Bone marrow (tissue), 2 donors: ENCODE measurements at places on chromosomes 3 and 15.
A peak's percentile ranks its signal among the peaks of the same experiment; 100 is the strongest.

DNA sequence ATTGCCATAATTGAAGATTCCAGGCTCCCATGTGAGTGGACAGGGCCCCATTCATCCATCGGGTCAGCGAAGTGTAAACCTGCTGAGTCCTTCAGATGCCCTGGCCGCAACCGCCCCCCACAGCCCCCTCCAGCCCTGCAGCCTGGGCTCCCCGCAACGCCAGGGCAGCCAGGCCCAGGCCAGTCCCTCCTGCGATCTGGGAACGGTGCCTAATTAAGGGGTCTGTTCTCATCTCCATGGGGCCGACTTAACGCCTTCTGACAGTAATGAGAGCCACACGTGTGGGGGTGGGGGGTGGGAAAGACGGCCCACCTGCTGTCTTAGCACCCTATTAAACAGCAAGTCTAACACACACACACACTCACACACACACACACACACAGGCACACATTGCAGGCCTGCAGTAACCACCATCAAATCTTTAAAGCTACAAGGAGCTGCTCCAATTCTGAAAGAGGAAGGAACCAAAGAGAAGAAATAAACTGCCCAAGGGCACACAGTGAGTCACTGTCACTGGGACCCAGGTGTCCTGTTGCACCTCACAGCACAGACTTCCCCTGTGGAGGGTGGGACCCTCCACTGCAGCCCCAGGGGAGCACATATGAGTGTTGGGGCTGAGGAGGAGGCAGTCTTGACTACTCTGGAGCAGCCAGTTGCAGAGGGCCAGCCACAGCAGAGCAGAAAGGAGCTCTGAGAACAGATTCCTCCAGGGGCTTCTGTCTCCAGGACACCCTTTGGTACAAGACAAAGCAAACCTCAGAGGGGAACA is 31.8 kb upstream of the HES1 start:
- no peak for DNase-seq

- DNase-seq: no peak
Observed at GRCh38 chr3:108223928-108224327, 1.7 kb upstream of the IFT57 start.

DNA sequence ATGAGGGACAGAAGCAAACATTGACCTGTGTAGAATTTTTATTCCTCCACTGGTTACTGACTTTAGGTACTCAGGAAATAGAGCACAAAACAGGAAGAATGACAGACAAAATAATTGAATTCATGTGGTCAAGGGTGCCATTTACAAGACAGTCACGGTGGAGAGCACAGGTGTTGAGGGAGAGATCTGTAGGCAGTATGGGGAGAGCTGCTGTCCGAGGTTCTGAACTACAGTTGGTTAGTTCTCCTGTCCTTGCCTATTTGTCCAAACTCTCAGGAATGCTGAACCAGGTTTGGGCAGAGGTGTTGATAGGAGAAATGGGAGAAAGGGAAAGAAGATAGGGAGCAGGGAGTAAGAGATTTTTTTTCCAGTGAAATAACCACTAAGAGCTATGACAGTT is 178.5 kb upstream of the ZBTB20 start:
- DNase-seq: no peak

DNA sequence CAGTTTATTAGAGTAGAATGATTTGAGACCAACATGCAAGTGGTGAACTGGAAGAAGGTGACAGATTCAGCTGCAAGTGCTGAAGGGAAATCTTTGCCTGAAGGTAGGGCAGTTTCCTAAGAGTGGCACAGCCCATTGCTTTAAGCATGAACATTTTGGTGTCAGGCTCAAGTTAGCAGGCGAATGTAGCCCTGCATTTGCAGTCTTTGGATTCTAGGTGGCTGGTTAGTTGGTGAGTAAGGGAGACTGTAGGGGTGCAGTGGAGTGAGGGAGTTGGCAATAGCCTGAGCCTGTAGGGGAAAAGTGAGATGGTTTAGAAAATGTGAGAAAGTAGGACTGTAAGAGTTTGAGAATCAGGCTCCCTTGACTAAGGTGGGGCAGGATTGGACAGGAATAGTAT is 29.7 kb downstream of the UBE2E2 start:
- DNase-seq: no peak

- DNase-seq: no peak
Observed at GRCh38 chr3:141901914-141902313, 25.5 kb downstream of the ATP1B3 start.

DNA sequence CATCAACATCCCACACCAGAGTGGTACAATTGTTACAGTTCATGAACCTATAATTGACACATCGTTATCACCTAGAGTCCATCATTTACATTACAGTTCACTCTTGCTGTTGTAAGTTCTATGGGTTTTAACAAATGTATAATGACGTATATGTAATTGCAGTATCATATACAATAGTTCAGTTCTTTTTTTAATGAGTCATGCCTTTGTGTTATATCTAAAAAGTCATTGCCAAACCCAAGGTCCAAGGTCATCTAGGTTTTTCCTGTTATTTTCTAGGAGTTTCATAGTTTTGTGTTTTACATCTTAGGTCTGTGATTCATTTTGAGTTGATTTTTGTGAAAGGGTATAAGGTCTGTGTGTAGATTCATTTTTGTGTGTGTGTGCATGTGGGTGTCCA is 160.9 kb upstream of the GALNT15 start:
- no peak for DNase-seq

GRCh38 chr15:89750560-89751542 is at the start of gene MESP1:
MESP1 (minus strand) TSS chr15:89751249; CDS start chr15:89751231, 18 bp downstream.
- DNase-seq: peak; percentile 85

DNA sequence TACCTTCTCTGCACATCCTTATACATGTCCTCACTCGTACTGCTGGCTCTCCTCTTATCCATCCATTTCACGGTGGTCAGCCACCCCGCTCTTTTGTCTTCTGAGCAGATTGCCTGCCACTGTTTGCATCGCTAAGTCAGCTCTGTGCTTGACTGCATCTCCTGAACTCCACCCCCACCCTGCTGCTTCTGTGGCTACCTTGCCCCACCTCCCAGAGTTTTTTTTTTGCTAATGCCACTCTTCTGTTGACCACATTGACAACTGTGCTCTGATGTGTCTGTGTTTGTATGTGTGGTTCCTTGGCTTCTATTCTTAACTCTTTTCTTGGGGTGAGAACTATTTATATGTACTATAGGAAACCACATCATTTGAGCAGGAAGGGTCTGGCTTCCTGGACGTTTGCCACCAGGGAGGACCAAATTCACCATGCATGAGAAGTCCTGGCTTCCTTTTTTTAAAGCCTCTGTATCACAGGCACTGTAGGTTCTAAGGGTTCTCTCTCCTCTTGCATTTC is 12.8 kb upstream of the MTMR10 start:
- no peak for DNase-seq
